ENCODE measurements at places on chromosomes 3 and 15.

GRCh38 chr15:78234515-78235040 is at the start of gene ACSBG1:
Gene ACSBG1, minus strand, starts transcription at chr15:78234565. Its CDS starts 64 bp downstream, at chr15:78234501.
- no peak for DNase-seq

DNA sequence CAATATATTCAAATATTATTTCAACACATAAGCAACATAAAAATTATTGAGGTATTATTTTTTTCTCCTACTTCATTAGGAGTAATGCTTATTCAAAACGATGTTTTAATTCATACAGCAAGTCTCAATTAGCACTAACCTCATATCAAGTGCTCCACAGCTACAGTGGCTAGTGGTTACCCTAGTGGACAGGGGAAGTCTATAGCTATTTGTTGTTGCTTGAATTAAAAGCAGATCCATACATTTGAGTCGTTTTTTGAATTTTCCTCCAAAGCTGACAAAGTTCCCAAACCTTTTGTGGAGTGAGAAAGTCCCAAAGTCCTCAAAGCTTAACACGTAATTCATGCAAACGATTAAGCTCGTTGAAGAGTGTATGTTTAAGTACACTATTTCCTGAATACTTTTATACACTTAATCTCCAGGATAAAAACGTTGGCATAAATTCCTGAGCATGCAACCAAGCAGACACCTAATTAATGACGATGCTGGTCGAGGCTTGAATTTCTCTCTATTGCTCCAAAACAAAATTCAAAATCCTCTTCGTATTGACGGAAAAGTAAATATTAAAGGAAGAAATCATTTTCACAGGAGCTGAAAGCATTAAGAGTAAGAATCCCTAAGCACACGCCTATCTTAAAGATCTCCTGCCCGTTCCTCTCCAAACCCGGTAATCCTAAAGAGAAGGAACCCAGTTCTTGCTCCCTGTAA is 985 bp downstream of the VPS13C start:
- no peak for DNase-seq

- DNase-seq, result no peak
Measured at GRCh38 chr15:69780374-69780773, 317.3 kb downstream of the TLE3 start.

DNA sequence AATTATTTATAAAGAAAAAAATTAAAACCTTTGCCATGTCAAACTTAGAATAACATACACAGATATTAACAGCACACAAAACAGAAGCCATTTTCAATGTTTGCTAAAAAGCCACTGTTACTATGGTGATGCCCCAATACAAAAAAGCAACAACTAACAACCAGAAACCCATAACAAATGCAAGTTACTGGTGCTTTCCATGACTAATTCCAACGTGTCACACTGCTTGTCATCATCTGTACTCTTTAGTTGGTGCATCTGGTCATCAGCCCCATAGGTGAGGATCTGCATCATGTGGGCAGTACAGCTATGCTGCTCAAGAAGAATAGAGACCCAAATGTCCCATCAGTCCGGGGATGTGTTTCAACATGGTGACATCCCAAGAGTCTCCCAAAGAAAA is 52.8 kb downstream of the ATP8B4 start:
- DNase-seq, result no peak

DNA sequence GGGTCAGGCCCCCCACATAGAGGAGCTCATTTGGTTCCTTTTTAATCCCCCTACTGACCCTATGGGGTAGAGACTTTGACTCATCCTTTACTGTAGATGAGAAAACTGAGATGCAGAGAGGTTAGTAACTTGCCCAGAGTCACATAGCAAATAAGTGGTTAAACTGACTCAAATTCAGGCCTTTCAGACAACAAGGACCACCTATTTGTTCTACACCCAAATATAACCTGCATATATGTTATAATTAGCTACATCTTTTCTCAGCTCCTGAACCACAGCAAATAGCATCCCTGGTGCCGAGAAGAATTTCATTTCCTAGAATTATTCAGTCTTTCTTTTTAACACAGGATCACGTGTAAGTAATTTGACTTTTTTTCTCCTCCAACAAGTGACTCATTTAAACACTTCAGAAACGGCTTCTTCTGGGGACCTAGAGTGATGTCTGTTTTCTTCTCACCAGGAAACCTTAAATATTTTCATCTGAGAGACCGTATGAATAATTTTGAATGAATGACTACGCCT is 57.4 kb downstream of the MGLL start:
- DNase-seq, result no peak

DNA sequence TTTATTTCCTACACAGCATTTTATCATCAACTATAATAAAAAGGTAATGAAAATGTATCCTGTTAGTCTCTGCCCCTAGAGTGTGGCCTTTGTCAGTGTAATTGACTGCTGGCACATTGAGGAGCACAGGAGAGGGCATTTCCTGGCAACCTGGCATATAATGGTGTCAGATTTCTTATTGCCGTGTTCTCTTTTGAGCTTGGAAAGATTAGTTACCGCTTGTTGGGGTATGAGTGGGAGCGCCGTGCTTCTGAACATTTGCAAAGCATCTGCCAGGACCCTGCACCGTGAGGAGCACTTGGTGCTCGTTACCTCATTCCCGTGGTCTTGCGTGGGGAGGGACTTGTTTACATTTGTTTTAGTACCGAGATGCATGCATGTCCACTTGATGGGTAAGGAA is 124.4 kb downstream of the PTPRG start:
- no peak for DNase-seq
